Activated CD4-positive, alpha-beta T cell treated with anti-CD3 and anti-CD28 coated beads, Interleukin-2, amount 10 ng/mL, durations not matched to agents 24 days and 14 days (primary cell): ENCODE measurements at places on chromosomes 4 and X. TPM values are rescaled to one million over a fixed set of nuclear protein-coding genes. Genes with fewer than 3 reads are reported as not detected.

GC gene
- total RNA-seq: not detected in 2 replicates

PDE6B gene
- total RNA-seq: 9.0 and 14.5 TPM in 2 replicates

MFSD8 gene
- total RNA-seq: 21.5 and 21.8 TPM in 2 replicates

UGT2B7 gene
- not detected in 2 replicates for total RNA-seq

FOXO4 gene
- 9.4 and 9.8 TPM in 2 replicates for total RNA-seq

NHS gene
- 6.8 and 7.3 TPM in 2 replicates for total RNA-seq

WNK3 gene
- total RNA-seq: 0.07 and 0.12 TPM in 2 replicates

SRPK3 gene
- total RNA-seq: not detected in 2 replicates
